ENCODE measurements at places on chromosomes 6 and 20.

- no peak for DNase-seq
These were observed 6.6 kb downstream of the HTR1B start for GRCh38 chr6:77456531-77457248.

DNA sequence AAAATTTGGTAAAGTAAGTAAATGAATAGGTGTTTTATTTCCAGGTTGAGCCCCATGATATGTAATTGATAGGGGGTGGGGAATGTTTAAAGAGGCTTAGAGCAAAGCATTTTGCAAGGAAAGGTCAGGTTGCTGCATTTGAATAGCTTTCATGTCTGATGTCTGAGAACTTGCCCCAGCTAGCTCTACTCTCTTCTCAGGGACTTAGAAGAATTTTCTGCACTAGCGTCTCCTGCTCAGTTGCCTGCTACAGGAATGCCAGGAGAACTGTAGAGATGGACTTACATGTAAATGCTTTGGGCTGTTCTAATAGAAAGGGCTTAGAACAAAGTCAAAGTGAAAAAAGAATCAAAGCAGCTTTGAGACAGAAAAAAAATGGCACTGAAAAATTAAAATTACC is 35.5 kb downstream of the TRMT6 start:
- DNase-seq = no peak

GRCh38 chr6:89122625-89123024 is 4.8 kb upstream of the SRSF12 start:
- no peak for DNase-seq

DNA sequence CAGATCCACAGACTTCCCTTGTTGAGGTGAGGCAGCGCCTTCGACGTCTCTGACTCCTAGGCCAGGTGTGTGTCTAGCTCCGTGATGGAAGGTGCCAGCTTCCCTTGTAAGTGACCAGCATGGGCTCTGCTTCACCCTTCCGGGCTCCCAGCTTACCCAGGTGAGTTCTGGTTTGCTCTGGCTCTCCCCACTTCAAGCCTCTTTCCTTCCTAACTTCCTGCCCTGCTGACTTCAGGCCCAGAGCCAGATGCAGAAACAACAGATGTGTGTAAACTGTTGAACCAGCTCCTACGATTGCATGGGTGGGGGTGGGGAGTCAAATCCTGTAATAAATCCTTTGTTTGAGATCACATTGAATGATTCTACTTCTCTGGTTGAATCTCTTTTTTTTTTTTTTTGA is 51.6 kb upstream of the BMP6 start:
- DNase-seq = no peak

DNA sequence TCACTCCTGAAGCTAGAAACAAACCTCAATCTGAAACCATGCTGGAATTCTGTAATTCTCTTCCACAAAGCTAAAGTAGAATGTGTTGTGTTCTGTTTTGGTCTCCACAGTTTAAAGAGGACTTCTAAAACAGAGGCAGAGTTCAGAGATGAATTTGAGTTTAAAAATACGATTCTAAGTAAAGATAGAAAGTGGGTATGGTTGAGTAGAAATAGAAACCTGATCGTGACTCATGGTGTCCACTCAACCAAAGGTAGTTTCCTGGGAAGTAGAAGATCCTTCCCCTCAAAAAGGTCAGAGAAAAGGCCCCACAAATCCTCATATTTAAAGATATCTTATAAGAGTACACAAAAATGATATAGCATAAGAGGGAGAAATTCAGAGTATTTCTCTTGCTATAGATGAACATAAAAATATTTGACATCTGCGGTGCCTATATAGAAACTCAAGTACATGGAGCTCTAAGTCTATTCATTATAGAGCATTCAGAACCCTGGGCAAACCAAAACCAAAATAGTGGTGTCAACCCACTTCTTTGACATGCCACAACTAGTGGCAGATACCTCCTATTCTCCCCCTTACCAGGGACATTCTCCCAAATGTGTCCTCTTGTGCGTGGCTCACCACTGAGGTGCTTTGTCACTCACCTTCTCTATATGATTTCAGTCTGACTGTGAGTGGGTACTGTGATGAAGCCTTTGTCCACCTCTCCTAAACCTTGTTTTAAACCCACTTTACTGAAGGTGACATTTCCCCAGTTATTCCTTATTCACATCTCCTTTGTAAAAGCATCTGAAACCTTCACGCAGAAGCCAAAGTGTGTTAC is 84.5 kb downstream of the PLCB1 start:
- DNase-seq = no peak

DNA sequence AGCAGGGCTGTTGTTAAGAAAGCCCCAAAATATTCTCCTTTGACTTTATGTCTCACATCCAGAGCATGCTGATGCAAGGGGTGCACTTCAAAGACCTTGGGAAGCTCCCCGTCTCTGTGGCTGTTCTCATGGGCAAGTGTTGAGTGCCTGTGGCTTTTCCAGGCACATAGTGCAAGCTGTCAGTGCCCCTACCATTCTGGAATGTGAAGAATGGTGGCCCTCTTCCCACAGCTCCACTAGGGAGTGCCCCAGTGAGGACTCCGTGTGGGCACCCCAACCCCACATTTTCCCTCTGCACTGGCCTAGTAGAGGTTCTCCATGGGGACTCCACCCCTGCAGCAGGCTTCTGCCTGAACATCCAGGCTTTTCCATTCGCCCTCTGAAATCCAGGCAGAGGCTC is 673.7 kb downstream of the HTR1B start:
- DNase-seq = no peak

- DNase-seq = no peak
These were observed 7.8 kb downstream of the RPL10A start for GRCh38 chr6:35476004-35476403.

- DNase-seq = no peak
These were observed 95.4 kb downstream of the WASF1 start for GRCh38 chr6:110083875-110084585.

GRCh38 chr6:121032268-121033006 is 301.8 kb downstream of the TBC1D32 start:
- no peak for DNase-seq

- DNase-seq = no peak
These were observed 524.3 kb upstream of the EPHA7 start for GRCh38 chr6:93943661-93944060.
